Activated CD8-positive, alpha-beta T cell treated with anti-CD3 and anti-CD28 coated beads, Interleukin-2, amount 10 ng/mL, durations not matched to agents 7 days and 5 days (primary cell): ENCODE measurements at places on chromosomes 1 and 21. TPM values are rescaled to one million over a fixed set of nuclear protein-coding genes. Genes with fewer than 3 reads are reported as not detected.

Gene CCT3
- 269 TPM for total RNA-seq

Gene SMIM1
- not detected for total RNA-seq

Gene FMOD
- total RNA-seq: not detected

Gene TSSK3
- 0.21 TPM for total RNA-seq

Gene OR2M4
- total RNA-seq: not detected

Gene S100PBP
- total RNA-seq: 78.3 TPM

Gene NR1I3
- total RNA-seq: not detected

Gene FMO2
- total RNA-seq: not detected

Gene SPRR1A
- not detected for total RNA-seq

Gene ZNF683
- total RNA-seq: 26.6 TPM

Gene RGL1
- 1.4 TPM for total RNA-seq

Gene GLMN
- total RNA-seq: 18.4 TPM

Gene OR2L3
- not detected for total RNA-seq

Gene OTUD3
- total RNA-seq: 10.4 TPM

Gene CLCA1
- not detected for total RNA-seq

Gene OR2T35
- total RNA-seq: not detected

Gene NUDT4B
- not detected for total RNA-seq

Gene KCNJ6
- total RNA-seq: not detected

Gene SH2D1B
- total RNA-seq: not detected

Gene EPHA2
- total RNA-seq: not detected

Gene AADACL3
- total RNA-seq: not detected

Gene RHD
- total RNA-seq: not detected

Gene PTPRU
- 0.13 TPM for total RNA-seq

Gene TPTE
- not detected for total RNA-seq

Gene PYGO2
- total RNA-seq: 43.9 TPM

Gene PRAMEF10
- not detected for total RNA-seq

Gene RNF186
- total RNA-seq: not detected

Gene MAP3K21
- 0.45 TPM for total RNA-seq

Gene SRGAP2C
- 28.9 TPM for total RNA-seq

Gene KCNA2
- 1.4 TPM for total RNA-seq

Gene PALMD
- total RNA-seq: not detected

Gene USH2A
- total RNA-seq: not detected

Gene AIRE
- not detected for total RNA-seq

Gene TRIM46
- total RNA-seq: 14.6 TPM

Gene KCTD3
- 1.9 TPM for total RNA-seq

Gene CFAP141
- not detected for total RNA-seq

Gene AMY2A
- not detected for total RNA-seq

Gene SLC30A1
- total RNA-seq: 14.5 TPM
